D341Med (cell line): ENCODE measurements at places on chromosomes 12 and 14.

DNA sequence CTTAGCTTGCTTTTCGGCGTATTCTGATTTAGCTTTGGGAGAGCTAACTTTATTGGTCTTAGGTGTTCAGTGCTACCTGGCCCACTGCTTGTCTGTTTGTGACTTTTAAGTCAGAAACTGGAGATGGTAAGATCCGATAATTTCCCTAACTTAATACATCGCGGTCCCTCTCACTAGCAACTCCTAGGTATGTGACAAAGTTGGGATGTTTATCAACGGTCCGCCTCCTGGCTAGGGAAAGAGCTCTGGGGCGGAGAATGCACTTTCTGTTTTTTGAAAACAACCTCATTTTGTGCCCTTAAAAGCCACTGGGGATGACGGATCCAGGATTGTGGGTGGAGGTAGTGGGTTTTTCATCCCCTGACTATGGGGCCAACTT lies 1.2 kb downstream of the CDKN1B start:
- no peak for DNase-seq

GRCh38 chr14:90962505-90963109 lies 97.8 kb downstream of the RPS6KA5 start:
- no peak for DNase-seq

DNA sequence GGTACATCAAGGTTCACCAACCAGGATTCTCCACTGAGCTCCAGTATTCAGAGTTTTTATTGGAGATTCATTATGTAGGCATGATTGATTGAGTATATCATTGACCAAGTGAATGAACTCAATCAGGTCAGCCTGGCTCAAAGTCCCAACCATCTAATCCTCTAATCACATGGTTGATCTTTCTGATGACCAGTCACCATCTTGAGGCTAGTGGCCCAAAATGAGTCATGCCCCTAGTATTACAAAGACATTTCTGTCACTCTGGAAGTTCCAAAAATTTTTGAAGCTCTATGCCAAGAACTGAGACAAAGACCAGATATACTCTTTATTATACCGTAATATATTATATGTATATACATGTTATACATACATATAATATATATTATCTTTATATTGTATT lies 75.9 kb upstream of the ATF7IP start:
- no peak for DNase-seq

DNA sequence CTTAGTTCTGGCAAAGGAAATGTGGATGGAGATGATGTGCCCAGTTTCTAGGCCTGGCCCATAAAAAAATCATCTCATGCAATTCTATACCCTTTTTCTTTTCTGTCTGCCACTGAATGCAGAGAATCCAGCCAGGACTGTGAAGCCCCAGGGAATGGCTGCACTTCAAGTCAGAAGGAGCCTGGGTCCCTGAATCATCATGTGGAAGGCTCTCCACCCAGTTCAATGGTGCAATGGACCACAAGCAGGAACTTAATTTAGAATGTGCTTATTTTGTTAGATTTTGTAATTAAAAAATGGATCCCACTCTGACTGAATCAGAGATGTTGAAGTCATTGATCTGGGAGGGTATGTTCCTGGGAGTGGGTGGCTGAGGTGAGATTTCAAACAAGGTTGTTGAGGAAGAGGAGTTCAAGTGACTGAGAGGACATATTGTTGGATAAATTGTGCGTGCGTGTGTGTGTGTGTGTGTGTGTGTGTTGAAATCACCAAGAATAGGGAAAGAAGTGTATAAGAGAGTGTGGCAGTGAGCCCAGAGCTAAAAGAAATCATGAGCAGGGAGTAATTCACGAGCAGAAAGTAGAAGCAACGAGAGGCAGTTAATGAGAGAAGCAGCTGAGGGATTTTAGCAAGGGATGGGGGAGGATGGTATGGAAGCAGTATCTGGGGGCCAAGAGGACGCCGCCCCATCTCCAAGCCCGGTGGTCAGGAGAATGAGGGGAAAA lies 125.4 kb downstream of the TMX1 start:
- DNase-seq = no peak

DNA sequence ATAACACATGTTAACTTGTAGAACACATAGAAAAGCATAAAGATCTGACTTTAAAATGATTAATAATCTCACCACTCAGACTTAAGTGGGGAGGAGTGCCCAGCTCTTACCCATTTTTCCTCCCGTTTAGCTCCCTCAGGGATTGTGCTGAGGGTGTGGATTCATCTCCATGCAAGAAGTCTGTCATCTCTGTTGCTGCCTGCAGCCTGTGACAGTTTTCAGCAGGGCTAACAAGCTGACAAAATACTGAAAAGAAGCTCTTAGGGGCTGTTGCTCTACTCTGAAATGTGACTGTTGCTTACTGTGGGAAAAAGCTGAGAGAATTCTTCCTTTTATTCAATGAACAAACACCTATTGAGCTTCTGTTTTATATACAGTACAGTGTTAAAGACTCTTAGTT lies 216.2 kb downstream of the CPNE8 start:
- no peak for DNase-seq

DNA sequence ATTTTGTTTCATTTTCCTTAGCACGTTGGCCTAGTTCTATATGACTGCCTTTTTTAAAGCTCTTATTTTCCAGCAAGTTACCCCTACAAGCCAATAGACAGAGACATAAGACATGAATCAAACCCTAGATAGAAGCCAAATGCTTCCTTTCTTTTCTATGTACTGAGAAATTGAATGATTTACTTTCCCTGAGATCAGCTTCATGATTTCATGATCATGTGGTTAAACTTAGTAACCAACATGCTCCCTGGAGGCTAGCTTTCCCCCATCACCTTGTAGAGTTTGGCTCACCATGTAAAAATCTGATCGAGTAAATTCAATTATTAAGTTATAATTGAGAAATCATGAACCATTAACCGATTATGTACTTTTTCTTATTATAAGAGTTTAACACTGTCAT lies 148.1 kb upstream of the LRIG3 start:
- DNase-seq = no peak

GRCh38 chr12:68377881-68378280 lies 45.7 kb upstream of the MDM1 start:
- no peak for DNase-seq

DNA sequence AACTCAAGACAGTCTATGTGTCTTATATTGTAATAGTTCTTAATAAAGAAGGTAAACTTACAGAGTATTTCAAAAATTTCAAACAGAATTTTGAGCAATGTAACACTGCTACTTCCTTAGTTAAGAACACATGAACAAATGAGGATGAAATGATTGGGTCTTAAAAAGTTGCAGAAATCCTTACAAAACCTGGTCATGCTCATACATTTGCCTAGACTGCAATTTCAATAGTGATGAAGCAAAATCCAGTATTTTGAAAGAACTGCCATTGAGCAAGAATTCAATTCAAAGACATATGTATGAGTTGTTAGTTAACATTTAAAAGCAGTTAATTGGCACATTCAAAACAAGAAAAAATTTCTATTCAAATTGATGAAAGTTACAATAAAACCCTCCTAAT lies 17.8 kb upstream of the HIF1A start:
- no peak for DNase-seq

DNA sequence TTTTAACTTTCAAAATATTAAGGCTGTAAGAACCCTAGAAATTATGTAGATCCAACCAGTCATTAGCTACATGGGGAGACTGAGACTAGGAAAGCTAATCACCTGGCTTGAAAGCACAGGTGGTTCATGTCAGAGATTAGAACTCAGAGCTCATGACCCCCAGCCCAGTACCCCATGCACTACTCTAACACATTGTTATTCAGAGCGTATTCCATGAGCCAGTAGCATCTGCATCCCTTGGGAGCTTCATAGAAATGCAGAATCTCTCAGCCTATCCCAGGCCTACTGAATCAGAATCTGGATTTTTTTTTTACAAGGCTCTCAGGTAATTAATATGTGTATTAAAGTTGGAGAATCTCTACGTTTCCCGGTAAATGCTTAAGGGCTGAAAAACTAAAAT lies 161.7 kb downstream of the BTG1 start:
- DNase-seq = no peak

DNA sequence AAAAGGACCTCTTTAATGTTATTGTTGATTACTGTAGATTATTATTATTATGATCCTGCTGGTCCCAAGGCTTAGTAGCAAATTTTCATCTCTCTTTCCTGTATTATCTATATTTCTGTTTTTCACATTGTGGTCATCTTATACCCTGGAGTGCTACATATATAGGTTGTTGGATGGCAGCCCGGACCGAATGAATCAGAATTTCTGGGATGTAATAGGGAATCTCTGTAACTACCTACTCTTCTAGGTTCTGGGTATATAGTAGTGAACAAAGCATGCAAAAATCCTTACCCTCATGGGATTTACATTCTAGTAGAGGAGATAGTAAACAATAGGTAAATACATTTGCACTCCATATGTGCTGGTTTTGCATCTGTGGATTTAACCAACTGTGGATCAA lies 31.4 kb downstream of the NUBPL start:
- no peak for DNase-seq

DNA sequence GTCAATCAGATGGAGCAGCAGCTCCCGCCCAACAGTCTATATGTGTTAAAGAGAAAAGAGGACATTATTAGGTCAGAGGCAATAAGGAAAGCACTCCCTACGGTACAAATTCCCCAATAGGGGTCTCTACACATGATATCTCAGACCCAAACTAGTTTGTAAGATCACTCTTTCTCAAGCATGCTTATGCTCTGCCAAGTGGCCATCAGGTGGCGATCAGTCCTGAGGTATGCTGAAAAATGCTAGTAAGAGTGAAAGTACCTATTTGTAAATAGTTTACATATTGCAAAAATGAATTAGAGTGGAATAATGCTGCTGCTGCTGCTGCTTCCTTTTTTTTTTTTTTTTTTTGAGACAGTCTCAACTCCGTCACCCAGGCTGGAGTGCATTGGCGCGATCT lies 61.0 kb downstream of the CPM start:
- DNase-seq = no peak

DNA sequence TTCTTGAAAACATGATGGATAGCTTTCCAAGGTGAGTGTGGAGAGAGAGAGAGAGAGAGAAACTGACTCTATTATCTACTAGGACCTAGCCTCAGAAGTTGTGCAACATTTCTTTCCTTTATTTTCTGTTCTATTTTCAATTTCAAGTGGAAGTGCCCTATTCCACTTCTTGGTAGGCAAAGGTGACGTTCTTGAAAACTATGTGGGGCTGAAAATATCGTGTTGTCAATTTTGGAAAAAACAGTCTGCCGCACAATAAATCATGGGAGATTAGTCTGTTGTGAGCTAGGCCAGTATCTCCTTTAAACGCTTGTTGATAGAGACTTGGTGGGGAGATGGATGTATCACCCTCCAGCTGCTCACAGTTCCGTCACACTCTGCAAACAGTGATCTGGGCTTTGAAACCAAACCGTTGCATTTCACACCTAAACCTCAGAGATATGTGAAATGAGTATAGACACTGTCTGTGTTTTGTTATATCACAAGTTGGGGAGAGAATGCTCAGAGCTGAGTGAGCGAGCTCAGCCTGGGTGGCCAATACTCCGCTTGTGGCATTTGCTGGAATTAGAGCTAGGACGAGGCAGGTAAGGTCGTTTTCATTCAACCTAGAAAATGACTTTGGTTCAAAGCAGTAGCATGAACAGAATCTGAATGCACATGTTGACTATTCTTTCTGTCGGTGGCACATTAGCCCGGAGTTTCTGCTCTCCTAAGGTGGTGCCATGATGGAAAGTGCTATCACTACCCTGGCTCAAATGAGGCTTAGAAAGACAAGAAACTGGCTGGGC lies 75.1 kb upstream of the ST8SIA1 start:
- DNase-seq = no peak

GRCh38 chr12:130070126-130070611 lies 92.1 kb upstream of the FZD10 start:
- no peak for DNase-seq

- DNase-seq = no peak
Observed at GRCh38 chr12:117063162-117063911, 35.9 kb downstream of the TESC start.

GRCh38 chr12:48486261-48486660 lies 4.0 kb downstream of the C12orf54 start:
- DNase-seq = no peak

DNA sequence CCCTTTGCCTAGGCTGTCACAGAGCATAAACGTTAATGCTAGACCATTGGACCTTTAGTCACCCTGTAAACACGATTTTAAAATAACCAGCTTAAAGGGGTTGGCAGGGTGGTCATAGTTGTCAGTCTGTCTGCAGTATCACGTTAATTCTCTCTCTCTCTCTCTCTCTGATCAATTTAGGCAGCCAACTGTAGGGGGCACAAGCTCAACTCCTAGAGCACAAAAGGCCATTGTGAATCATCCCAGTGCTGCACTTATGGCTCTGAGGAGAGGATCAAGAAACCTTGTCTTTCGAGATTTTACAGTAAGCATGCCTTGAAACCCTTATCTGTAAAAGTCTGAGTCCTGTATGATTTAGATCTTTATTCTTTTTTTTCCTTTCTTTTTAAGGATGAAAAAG lies 97.1 kb downstream of the SCAF11 start:
- peak; percentile 63 for DNase-seq

- DNase-seq = no peak
Observed at GRCh38 chr12:100681074-100681473, 107.6 kb downstream of the GAS2L3 start.
